Activated naive CD8-positive, alpha-beta T cell treated with anti-CD3 and anti-CD28 coated beads, Interleukin-2, amount 10 ng/mL, durations not matched to agents 7 days and 5 days (primary cell): ENCODE measurements at places on chromosomes 5 and 9.

- DNase-seq = no peak
These were observed 90.1 kb downstream of the SREK1 start for GRCh38 chr5:66234241-66234640.

- DNase-seq = no peak
These were observed 39.0 kb upstream of the HOMER1 start for GRCh38 chr5:79552984-79553383.

- DNase-seq = no peak
These were observed 14.6 kb upstream of the F2R start for GRCh38 chr5:76701298-76701697.

GRCh38 chr9:79559495-79560181, 12.1 kb upstream of the TLE4 start:
- no peak for DNase-seq

DNA sequence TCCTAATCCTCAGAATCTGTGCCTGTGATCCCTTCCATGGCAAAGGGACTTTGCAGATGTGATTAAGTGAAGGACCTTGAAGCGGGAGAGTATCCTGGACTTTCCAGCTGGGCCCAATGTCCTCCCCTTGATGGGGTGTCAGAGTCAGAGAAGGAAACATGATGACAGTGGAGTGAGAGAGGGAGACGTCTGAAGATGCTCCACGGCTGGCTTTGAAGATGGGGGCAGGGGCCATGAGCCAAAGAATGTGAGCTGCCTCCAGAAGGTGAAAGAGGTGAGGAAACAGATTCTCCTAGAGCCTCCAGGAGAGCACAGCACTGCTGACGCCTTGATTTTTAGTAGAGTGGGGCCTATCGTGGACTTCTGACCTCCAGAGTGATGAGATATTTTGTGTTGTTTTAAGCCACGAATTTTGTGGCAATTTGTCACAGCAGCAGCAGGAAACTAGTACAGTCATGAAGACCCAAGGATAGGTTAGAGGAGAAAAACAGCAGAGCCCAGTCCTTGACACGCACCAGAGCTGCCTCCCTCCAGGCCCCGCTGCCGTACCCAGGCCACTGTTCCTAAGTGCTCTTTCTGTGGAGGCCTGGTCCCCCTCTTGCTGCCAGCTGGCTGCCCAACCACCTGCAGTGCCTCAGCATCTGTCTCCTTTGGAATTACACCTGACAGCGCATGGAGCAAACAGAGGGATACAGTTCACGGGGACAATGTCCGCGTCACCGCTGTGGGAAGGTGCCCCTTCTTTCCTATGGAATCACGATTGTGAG, 78.1 kb downstream of the MACROH2A1 start:
- no peak for DNase-seq

DNA sequence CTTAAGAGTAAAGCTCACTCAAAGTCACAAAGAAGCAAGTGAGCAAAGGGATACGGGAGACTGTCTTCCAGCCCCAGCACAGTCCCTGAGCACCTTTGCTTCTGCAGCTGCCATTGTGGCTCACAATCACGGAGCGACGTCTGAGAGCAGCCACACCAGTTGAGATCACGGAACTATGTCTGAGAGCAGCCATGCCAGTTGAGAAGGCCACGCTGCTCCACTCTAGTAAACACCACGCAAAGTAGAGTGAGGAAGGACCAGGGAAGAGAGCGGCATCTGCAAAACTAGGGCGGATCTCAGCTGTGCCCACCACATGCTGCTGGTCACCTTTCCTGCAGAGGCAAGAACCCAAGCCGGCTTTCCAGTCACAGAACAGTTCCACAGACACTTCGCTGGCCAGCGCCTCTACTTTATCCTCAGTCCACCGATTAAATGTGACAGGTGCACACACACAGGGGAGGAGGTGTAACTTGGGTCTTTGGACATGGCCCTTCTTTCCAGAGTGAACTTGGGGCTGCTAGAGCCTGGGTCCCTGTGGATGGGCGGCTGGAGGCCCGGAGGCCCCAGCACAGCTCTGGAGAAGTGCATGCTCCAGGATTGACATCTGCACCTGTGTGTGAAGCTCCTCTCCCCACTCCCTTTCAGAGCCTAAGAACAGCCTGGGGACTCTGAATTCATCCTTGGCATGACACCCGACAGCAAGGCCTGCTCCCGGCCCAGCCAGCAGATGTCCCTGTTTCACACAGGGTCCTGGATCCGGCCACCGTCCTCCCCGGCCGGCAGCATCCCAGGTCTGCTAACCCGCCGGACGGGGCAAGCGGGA, 324.9 kb upstream of the IRX4 start:
- DNase-seq = no peak
